ENCODE measurements at places on chromosomes 3 and 15. TPM values are rescaled to one million over a fixed set of nuclear protein-coding genes. Genes with fewer than 3 reads are reported as not detected.

Gene THSD4
- 11.5 TPM for total RNA-seq

Gene SLC15A2
- 2.8 TPM for total RNA-seq

Gene BAHD1
- 4.2 TPM for total RNA-seq

Gene SCG5
- 11.8 TPM for total RNA-seq

Gene C2CD4A
- 1.3 TPM for total RNA-seq

GRCh38 chr3:89565098-89565497 is 457.7 kb downstream of the EPHA3 start:
- DNase-seq = peak; percentile 64

DNA sequence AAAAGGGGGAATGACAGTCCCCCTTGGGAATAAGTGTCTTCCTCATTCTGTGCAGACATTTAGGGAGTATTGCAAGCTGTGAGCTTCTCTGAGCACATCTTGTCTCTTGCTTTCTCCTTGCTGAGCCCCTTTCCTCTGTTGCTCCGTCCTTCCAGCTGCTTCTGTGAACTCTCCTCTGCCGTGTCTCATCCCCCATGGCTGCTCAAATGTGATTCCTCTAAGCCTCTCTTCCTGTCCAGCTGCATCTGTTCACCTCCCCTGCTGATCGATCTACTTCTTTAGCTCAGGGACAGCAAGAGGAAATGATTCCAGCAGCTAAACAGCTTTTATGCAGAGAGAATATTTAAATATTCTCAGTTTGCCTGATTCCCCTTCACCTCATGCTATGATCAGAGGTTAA is 328.0 kb upstream of the DNAJC19 start:
- DNase-seq = no peak

- no peak for DNase-seq
These were observed 10.0 kb downstream of the MRPS25 start for GRCh38 chr3:15055019-15055557.

- DNase-seq = peak; percentile 54
These were observed 59.0 kb downstream of the CLEC3B start for GRCh38 chr3:45084820-45085816.

Measured in bronchial epithelial cell (primary cell).